ENCODE measurements at places on chromosomes 6 and 20.

DNA sequence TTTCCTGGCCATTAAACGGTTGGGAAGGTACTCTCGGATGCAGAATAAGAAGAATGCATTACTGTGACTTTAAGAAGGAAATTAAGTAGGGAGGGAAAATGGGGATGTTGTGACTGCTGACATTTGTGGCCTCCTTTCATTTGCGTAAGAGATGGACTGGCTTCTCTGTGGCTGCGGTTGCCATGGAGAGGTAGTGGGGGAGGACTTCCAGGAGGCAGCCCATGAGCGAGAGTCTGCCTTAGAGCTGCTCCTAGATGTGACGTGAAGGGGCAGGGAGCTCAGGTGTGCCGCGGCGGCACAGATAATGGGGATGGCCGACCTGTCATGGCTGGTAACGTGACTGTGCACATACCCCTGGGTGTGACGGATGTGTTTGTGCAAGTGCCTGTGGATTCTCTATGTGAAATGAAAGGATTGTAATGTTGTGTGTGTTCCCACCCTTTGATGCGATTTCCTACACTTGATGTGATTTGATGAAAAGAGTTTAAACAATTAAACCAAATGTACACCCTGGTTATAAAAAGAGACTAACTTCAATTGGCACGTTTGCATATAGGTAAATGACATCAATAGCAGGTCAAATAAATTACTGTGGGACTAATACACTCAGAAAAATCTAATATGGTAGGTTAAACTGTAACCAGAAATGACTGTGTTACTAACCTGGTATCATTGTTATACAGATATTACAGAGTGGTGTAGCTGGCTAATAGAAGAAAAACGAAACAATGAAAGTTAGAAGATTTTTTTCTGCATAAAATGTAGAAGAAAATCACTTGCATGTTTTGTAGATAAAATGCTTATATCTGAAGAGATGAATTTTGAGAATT is 48.9 kb downstream of the HIVEP1 start:
- DNase-seq, result no peak

GRCh38 chr20:33688938-33689424 is 2.8 kb upstream of the E2F1 start:
- DNase-seq, result no peak

DNA sequence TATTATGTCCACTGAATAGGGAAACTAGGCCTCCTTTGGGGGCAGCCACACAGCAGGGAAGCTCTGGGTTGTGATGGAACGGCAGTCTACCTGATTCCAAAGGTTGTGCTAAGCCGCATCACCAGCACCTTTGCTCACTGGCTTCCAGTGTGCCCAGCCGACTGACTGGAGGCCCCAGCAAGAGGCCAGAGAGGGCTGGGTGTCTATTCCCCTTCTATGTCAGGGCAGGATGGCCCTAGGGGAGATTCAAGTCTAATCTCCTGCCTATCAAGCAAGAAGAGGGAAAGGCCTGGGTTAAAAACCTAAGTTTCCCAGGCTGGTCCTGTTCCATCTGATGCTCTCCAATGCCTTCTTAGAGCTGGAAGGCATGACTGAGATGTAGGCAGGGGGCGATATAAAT is 53.6 kb downstream of the JPH2 start:
- no peak for DNase-seq

- DNase-seq, result no peak
These were observed 54.0 kb downstream of the LYRM2 start for GRCh38 chr6:89584539-89584938.

DNA sequence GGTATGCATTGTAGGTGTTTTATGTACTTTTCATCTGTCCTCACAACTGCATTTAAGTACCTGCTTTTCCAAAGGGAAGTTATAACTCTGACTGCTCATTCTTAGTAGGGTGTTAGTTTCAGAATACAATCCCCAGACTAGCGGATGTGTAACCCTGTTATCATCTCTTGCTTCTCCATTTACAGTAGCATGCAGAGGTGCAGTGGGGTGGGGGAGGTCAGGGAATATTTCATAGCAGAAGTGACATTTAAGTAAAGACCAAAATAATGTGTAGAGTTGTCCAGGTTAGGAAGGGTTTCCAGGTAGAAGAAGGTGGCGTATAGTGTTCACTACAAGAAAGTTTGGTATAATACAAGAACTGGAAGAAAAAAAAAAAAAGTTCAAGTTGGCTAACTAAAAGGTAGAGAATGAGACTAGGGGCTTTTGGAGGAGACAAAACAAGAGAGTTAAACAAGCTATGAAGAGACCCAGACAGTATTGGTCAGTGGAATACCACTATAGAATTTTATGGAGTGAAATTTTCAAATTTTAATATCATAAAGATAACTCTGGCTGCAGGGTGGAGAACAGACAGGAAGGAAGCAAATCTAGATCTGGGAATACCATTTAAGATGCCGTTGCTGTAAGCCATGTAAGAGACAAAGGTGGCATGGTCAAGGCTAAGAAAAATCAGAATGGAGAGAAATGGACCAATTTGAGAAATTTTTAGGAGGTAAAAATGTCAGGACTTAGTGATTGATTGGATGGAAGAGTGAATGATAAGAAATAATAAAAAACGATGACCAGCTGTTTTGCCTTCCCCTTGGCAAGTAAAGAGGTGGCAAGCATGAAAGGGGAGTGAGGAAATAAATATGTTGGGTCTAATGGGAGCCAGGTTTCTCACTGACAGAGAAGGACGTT is 2.2 kb upstream of the AHI1 start:
- DNase-seq, result no peak

GRCh38 chr20:20139403-20139802 is 87.1 kb downstream of the CFAP61 start:
- no peak for DNase-seq

GRCh38 chr6:37013516-37014491 is 8.3 kb downstream of the FGD2 start:
- no peak for DNase-seq

DNA sequence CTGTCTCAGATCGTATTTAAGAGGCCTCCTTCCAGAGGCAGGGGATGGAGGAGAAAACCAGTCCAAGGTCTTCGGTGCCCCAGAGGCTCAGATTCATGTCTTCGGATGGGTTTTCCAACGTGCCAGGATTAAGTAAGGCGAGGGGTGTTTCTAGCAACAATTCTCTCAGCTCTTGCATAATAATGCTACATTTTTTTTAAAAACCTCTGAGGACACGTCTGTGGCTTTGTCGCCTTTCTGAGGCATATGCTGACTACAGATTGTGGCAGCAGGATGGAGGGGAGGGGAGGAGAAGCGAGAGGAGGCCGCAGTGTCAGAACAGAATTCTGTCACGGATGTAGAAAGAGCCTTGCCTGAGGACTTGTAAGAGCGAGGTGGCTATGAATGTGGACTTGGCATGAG is 17.7 kb upstream of the CCDC167 start:
- DNase-seq, result no peak

GRCh38 chr20:12166053-12166717 is 248.5 kb downstream of the BTBD3 start:
- DNase-seq, result no peak

GRCh38 chr6:5851261-5851757 is 155.4 kb downstream of the NRN1 start:
- DNase-seq, result no peak

GRCh38 chr20:62419759-62420158 is 7.6 kb downstream of the RBBP8NL start:
- no peak for DNase-seq

GRCh38 chr6:169204167-169204566 is 49.5 kb downstream of the THBS2 start:
- no peak for DNase-seq

GRCh38 chr6:163327165-163327880 is 87.2 kb upstream of the QKI start:
- DNase-seq, result no peak

DNA sequence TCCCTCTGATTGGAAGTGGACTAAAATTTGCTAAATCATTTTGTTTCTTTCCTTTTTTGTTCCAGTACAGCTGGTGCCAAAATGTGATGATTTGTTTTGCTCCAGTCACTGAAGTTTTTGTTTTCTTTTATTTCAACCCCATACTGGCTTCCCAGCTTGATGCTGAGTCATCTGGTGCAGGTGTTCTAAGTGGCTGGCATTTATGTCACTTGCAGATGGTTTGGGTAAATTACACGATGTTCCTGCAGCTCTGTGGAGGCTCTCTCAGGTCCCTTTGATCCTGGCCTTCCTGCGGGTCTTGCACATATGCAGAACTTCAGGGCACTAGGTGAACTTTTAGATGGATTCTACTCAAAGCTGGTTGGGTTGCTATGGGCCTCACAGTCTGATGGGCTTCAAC is 577.7 kb downstream of the HAO1 start:
- no peak for DNase-seq

- DNase-seq, result no peak
These were observed 64.9 kb downstream of the LAMA4 start for GRCh38 chr6:112189494-112189893.

DNA sequence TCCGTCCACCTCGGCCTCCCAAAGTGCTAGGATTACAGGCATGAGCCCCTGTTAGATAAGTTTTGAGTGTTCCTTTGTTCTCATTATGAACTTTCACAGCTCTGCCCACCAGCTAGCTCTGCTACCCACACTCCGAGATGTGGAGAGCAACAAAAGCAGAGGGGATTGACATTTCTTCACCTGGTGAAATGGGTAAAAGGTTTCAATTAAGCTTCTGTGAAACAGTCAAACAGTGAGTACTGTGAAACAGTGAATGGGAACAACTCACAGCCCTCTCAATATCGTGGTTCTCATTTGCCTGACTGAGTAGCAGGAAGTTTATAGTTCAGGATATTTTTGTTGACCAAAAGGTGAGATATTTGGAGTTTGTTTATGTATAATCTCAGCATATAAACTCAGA is 412.8 kb downstream of the CD83 start:
- no peak for DNase-seq

DNA sequence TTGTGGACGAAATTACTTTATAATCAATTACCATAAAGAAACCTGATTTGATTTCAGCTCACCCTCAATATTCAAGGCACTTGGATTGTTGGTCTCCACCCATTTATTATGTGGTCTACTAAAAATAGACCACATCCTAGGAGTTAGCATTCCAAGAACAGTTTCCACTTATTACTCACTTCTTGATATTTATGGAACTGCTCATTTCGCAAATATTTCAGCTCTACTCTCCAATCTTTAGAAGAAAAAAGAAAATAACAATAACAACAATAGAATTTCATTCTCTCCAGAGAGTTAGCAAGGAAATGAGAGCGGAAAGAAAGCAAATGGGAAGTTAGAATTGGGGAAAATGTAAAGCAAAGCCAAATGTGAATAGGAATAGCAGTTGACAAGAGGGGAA is 26.2 kb upstream of the HDAC2 start:
- DNase-seq, result peak; percentile 79

DNA sequence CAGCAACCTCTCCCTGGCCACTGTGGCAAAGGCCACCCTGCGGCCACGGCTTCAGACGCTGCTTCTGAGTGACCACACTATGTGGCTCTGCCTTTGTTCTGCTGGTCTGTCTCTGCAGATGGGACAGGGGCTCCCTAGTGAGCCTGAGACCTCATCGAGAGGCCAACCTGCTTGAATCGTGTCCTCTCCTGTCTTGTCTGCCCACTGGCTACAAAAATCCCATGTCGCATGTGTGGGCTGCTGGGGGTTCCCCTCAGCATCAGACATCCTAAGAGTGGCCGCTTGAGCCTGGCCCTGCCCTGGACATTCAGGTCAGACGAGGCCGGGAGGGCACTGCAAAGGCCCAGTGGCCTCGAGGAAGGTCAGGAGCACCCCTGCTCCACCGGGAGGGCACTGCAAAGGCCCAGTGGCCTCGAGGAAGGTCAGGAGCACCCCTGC is 222.9 kb downstream of the DLL1 start:
- DNase-seq, result no peak

GRCh38 chr20:63191400-63191799 is 24.5 kb downstream of the YTHDF1 start:
- no peak for DNase-seq

DNA sequence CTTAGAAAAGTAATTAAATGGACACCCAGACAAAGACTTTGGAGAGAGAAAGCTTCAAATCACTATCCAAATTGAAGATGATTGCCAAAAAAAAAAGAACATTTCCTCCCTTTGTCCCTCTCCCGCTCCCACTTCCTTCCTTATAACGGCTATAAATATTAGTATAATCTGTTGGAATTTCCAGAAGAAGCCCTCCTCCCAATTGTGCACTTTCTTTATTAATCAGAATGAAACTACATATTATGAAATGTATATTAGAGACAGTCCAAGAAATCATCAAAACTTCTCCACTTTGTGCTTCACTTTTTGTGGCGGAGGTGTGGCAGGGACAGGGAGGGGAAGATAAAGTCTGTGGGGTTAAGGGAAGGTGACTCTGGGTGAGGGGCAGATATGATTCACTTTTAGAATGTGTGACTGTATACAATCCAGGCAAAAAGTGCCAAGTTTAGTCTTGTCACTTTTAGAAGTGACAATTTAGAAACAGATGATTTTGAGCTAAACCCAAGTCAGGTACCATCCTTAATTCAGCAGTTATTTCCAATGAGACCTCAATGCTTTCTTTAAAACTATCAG is 195.0 kb upstream of the MARCKS start:
- DNase-seq, result no peak

GRCh38 chr6:137543114-137543513 is 48.9 kb upstream of the OLIG3 start:
- DNase-seq, result no peak

- DNase-seq, result no peak
These were observed 54.2 kb upstream of the ZFAND3 start for GRCh38 chr6:37765182-37765775.

- no peak for DNase-seq
These were observed 340.1 kb downstream of the PHF3 start for GRCh38 chr6:63975699-63976098.

DNA sequence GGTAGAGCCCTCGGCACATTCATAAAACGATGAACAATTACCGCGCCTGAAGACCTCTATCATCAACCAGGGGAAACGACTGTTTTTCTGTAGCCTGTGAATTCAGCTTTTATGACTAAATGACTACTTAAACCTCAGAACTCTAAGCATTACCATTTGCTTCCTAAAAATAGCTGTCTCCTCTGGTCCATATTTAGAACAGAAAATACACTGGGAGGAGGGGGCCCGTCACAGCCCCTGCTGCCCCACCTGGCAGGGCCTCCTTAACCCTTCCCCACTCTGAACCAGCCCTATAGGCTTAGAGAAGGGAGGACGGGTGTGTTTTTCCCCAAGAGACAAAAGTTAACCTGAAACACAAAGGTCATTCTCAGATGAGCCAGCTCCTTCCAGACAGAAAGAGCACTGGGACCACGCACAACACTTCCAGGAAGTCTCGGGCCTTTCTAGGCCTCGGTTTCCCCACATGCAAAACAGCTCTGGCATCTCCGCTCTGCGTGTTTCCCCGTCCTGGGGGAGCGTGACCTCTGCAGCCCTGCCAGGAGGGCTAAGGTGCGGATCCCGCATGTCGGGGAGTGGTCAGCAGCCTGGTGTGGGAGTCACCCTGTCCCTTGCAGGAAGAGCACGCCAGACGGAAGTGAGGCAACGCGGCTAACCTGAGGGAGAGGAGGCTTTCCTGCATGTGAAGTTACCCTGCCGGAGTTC is 193.9 kb downstream of the DLL1 start:
- no peak for DNase-seq

GRCh38 chr20:45289942-45290676 is 16.5 kb upstream of the RBPJL start:
- DNase-seq, result no peak

GRCh38 chr6:34865107-34865506 is 22.7 kb downstream of the TAF11 start:
- DNase-seq, result no peak

- no peak for DNase-seq
These were observed 66.0 kb upstream of the CDKAL1 start for GRCh38 chr6:20468209-20468608.
